ENCODE measurements at places on chromosomes 1 and 21.

DNA sequence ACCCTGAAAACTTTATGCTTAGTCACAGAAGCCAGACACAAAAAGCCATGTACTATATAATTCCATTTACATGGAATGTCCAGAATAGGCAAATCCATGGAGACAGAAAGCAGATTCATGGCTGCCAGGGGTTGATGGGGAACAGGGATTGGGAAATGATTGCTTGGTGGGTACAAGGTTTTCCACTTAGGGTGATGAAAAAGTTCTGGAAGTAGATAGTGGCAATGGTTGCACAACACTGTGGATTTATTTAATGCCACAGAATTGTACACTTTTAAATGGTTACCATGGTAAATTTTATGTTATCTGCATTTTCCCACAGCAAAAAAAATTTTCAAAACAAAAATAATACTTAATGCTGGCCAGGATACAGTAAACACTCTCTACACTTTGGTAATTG is 40.6 kb downstream of the ENAH start:
- no peak for DNase-seq

DNA sequence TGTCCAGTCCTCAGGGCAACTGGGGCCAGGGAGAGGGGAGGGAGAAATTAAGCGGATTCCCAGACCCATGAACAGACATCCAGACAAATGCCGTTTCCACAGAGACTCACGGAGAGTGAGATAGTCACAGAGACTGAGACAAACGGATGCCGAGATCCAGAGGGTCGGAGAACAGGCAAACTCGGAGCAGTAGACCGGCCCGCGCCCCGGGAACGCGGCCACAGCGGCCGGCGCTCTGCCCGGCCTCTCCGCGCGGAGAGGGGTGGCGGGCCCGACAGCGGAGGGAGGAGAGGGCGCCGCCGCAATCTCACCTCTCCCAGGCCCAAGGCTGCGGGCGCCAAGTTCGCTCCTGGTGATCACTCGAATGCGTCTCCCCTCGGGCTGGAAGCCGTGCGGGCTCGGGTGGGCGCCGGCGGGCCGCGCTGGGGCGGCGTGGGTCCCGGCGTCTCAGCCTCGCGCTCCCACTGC is 831 bp upstream of the FOXD2 start:
- no peak for DNase-seq

GRCh38 chr21:32340863-32341848 is 42.5 kb downstream of the MRAP start:
- DNase-seq = no peak

DNA sequence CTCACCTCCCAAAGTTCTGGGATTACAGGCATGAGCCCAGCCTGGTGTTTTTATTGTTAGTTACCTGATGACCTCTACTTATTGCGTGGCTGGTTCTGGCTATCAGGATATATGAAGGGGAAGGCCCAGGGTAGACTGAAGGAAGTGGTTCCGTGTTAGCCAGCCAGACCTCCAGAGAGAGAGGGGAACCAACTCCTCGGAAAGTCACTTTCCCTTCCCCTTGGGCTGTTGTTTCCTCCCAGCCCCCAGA is 2.5 kb upstream of the RCSD1 start:
- peak; percentile 35 for DNase-seq

GRCh38 chr1:16418823-16419425 is 18.3 kb downstream of the SPATA21 start:
- no peak for DNase-seq

GRCh38 chr21:31848326-31848985 is 24.4 kb upstream of the HUNK start:
- no peak for DNase-seq

DNA sequence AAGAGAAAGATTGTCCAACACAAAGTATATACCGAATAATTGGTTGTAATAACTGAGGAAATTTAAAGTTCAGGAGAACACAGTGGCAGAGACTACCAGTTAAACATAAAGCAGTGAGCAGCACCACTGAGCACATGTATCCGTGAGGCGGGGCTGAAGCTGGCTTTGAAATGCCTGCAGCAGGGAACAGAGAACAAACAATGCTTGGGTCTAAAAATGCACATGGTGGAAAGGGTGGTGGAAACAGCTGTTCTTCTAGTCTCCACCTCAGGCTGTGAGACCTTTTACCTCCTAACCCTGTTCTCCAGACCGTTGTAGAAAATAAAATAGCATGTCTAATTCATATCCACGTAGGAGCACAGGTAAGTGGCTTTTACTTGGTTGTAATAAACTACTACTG is 7.7 kb upstream of the GNG4 start:
- DNase-seq = no peak

GRCh38 chr1:92747735-92748134 is 37.2 kb downstream of the EVI5 start:
- DNase-seq = no peak

- no peak for DNase-seq
Observed at GRCh38 chr1:200415789-200416593, 6.2 kb upstream of the ZNF281 start.

GRCh38 chr1:45654540-45655280 is 30.9 kb upstream of the CCDC17 start:
- DNase-seq = no peak

DNA sequence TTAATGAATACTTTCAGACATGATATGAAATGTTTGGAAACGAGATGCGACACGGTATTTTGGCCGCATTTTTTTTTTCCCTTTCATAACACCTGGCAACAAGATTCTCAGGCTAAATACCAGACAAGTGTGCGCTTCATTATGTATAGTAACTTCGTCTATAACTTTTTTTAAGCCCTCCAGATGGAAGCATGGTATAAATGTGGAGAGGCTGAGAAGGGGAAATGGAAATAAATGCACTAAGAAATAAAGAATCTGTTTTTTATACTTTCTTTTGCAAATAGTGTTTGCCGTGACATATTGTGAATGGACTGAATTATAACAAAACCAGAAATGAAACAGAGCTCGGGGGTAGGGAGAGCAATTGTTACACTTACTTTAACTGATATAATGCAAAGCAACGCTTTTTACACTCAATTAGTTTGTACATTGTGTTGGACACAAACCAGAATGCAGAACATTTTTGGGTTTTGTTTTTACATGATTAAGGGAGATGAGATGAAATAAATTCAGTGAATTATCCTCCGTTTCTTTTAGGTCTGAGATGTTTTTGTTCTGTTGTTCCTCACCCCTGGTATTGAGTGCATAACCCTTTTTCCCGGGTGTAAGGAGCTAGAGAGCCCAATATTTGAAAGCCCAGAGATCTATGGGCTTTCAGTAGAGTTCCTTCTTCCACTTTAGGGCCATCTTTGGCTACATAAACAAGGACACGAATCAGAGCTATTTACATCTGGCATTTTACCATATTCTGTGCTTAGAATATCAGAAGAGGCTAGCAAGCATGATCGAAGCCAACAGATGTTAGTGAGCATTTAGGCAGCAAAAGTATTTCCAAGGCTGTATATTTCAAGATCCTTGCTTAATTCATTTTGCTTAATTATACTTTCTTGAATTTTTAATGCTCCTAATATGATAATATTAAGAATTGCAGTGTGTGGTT is 478.0 kb downstream of the CAMTA1 start:
- no peak for DNase-seq

GRCh38 chr1:246734866-246735265 is 10.7 kb downstream of the SCCPDH start:
- DNase-seq = no peak

DNA sequence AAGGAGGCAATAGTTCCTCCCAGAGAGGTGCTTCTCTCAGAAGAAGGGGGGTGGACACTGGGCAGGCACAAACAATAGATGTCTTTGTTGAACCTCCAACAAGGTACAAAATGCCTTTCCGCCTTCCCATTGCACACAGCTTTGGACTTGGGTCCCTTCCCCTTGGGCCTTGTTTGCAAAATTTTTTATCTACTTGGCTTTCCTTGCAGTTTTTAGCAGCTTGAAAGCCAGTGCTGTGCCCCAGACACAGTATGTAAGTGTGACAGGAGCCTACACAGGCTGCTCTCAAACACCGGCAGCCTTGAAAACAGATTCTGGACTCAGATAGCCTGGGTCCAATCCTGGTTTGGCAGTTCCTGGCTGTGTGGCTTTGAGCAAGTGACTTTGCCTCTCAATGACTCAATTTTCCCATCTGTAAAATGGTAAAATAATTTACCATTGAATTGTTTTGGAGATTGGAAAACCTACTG is 43.0 kb downstream of the ELAPOR1 start:
- no peak for DNase-seq

DNA sequence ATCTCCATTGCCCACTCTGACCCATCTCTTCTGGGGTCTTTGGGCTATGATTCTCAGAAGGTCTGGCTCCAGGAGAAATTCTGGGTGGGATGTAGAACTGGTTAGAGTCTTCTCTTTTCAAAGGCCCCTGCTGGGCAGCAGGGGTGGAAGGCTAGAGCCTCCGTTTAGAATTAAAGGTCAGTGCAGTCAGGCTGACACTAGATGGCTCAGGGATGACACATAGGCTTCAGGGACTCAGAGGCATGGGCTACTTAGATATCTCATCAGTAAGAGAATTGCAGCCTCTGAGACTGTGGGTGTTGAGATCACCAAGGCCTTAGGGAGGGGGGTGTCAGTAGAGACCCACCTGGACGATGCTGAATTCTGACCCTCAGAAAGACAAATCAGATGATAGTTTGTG is 12.6 kb upstream of the PPM1J start:
- no peak for DNase-seq

GRCh38 chr1:239321877-239322276 is 64.5 kb upstream of the CHRM3 start:
- DNase-seq = no peak

- no peak for DNase-seq
Observed at GRCh38 chr21:27725916-27726315, 759.0 kb upstream of the ADAMTS5 start.

GRCh38 chr1:100452641-100453040 is 85.3 kb upstream of the GPR88 start:
- DNase-seq = no peak

GRCh38 chr1:86616871-86617270 is 70.0 kb downstream of the CLCA4 start:
- DNase-seq = peak; percentile 18

- DNase-seq = no peak
Observed at GRCh38 chr1:2031546-2032540, 12.7 kb downstream of the GABRD start.

DNA sequence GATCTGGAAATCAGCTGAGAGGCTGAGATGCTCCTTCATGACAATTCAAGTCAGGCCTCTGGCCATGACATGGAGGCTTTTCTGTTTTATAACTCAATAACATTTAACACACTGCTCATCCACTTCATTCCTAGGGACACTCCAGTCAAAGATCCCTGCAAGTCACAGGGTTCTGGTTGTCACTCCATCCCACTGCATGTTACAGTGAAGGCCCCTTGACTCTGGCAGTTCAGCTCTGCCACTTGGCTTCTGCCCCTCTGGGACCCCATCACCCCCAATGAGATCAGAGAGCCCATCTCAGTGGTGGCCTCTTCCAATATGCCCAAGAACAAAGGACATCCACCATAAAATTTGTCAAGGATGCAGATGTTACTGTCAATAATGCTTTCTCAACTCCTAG is 10.0 kb upstream of the FAM110D start:
- DNase-seq = no peak

DNA sequence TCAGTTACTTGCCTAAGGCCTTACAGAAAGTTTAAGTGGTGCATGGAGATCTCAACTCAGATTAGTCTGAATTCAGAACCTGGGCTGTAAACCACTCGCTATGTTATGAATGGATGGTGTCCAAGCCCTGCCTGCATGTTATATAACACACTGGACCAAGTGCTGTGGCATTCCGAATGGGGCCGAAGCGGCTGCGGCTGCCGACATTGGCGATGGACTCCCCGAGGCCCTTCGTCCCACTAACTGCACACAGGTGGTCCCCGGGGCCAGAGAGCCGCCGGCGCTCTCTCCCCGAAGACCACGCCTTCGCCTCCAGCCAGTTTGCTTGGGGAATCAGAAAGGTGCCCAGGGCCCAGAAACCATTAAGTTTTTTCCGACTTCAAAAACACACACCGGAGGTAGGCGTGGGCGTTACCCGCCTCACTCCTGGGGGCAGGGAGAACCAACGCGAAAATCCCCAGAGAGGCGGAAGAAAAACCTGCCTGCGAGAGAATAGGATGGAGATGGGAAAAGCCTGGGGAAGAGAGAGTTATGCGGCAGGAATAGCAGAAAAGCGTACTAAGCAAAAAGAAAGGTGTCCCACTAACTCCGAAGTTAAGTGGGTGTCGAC is 579 bp upstream of the TENT5C start:
- DNase-seq = no peak

DNA sequence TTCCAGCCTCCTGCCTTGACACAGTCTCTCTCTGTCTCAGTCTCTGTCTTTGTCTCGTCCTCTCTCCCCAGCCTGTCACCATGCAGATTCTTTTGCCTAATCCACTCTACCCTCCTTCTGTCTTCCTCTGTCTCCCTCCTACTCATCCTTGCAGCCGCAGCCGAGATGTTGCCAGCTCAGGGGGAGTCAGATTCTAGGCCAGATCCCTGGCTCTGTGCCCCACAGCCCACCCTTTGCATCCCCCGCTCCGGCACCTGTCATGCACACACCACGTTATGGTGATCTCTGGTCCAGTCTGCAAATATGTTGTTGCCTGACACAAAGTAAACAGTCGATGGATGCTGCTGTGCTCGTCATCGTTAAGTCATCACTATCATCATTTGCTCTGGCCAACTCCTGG is 35.5 kb upstream of the IGSF21 start:
- no peak for DNase-seq

DNA sequence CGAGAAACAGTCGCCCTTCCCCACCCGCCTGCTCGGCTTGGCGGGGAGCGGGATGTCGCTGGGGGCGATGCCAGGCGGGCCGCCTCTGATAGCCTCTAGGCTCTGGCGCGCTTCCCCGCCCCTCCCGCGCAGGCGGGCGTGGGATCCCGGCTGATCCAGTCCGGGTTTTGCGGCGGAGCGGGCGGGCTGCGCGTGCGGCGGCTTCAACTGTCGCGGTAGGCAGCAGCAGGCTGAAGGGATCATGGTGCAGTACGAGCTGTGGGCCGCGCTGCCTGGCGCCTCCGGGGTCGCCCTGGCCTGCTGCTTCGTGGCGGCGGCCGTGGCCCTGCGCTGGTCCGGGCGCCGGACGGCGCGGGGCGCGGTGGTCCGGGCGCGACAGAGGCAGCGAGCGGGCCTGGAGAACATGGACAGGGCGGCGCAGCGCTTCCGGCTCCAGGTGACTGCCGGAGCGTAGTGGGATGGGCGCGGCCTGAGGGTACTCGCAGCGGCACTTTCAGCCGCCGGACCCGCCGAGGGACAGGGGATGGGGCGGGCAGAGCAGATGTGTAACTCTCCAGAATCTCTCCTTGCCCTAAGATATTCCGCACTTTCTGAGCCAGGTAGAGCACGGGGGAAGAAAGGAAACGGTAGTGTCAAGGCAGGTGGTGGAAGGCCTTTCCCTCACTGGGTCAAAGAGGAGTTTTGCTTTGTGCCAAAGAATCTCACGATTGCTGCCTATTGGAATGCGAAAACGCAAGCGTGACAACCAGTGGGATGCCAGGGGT is at the start of gene FAAH:
Gene FAAH (plus strand): TSS at position 210 of the 764 bp plus-strand sequence. CDS start 32 bp downstream, at position 242.
- DNase-seq = peak; percentile 55

GRCh38 chr1:118364882-118365281 is 179.9 kb upstream of the SPAG17 start:
- DNase-seq = no peak

DNA sequence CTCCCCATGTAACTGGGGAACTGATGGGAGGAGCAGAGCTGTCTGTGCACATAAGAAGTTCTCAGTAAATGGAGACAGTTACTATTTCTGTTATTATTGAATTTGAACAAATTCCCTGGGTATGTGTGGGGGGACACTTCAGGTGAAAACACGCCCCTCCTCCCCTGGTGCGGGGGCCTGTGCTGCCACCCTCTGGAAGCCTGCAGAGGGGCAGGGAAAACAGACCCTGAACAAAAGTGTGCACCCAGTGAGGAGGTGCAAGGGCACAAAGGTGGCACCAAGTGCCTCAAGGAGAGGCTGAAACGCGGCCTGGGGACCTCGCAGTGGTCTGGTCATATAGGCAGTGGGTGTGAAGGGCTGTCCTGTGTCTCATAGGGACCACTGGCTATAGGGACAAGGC is 18.2 kb upstream of the NADK start:
- peak; percentile 48 for DNase-seq

Measured in CD4-positive, alpha-beta T cell treated with Interferon alpha-2 for 1 hour (primary cell).